ENCODE measurements at places on chromosomes 11 and 22.

- DNase-seq: no peak
These were observed 31.8 kb upstream of the RFPL3 start for GRCh38 chr22:32325811-32326237.

- no peak for DNase-seq
These were observed 122.6 kb upstream of the SORL1-AS1 start for GRCh38 chr11:121575250-121575962.

GRCh38 chr11:10742460-10743208 lies 8.4 kb upstream of the CTR9 start:
- DNase-seq: peak; percentile 9

DNA sequence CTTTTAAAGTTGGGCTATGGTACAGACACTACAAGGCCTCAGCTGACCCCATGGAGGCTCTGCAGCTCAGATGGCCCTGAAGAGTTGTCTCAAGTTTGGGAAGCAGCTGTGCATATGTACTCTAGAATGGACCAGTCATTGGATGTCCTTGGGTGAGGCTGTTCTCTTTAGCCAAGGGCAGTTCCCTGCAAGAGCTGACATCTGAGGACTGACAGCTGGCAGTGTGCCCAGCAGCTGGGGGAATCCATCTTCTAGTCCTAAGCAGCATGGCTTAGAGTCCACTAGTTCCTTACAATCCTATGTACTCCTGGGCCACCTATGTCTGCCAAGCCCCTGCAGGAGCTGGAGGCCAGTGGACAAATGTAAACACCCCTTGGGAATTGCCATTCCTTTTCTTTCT lies 76.5 kb downstream of the C11orf91 start:
- no peak for DNase-seq

DNA sequence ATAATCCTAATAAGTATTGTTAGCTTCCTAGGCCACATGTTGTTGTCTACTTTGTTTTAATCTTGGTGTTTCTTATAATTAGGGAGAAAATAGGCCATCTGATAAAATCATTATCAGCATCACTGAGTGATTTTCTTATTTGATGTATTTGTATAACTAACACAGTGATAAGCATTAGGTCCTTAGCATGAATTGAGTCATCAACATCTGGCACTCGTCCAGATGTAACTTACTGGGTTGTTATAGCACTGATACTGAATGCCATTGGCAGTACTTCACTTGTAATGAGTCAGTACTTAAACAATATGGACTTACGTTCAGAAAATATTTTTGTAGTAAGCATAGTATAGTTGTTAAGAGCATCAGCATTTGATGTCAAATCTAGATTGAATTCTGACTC lies 16.2 kb downstream of the API5 start:
- DNase-seq: no peak

DNA sequence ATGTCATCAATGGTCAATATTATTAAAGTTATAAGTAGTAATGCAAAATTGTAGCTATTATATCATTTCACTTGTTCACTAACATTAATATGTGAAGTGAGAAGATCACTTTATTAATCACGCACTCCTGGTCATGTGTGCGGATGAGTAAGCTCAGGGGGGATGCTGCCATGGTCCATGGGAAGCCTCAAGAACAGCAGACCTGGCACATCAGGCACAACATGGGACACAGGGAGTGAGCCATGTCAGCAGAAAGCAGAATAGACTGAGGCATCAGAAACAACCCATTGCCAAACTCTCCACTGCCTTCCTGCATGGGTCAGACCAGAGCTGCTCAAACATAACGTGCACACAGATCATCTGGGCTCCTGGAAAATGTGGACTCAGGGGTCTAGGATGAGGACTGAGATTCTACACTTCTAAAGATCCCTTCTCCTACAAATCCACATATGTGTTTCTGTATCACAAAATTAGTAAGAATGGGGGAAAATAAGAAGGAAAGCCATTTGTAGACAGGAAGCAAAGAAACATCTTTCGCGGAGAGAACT lies 63.8 kb upstream of the VPREB1 start:
- no peak for DNase-seq

DNA sequence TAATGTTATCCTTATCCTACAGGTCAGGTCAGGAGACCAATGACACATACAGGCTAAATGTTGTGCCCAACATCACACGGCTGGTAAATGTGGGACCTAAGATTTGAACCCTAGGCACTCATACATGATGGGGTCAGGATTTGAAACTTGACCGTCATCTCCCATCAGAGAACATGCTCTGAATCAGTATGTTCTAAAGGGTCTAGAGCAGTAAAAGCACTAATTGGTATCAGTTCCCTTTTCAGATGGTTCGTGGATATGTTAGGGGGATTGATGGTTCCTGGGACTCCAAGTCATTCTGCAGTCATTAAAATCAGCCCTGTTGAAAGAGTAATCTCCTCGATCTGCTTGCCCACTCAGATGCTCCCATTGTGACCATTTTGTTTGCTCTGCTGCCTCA lies 65.5 kb downstream of the BMAL1 start:
- DNase-seq: no peak

All from stimulated activated CD4-positive, alpha-beta T cell treated with anti-CD3 and anti-CD28 coated beads, Interleukin-4, amount 100 ng/mL, for 48 hours (primary cell).